ENCODE measurements at places on chromosomes 4 and X.

GRCh38 chrX:113747274-113747973, 836.5 kb upstream of the HTR2C start:
- DNase-seq: no peak

- no peak for DNase-seq
Measured at GRCh38 chr4:81356621-81357020, 115.1 kb downstream of the RASGEF1B start.

GRCh38 chr4:143407474-143407873, 70.8 kb downstream of the GAB1 start:
- no peak for DNase-seq

DNA sequence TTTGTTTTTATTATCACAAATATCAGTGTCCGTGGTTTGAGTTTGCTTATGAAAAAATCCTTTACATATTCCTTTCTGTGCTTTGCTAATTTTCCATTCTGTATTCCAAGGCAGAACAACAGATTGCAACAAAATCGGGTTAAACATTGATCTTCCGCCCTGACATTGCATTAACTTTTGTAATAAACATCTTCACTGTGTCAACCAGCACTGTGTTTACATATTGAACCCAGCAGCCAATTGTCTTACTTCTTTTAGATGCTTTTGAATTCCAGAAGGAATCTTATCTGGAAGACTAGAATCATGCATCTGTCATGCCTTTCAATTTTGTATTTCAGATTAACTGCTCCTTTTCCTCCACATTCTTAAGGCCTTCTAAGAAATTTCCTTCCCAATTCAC, 147.8 kb upstream of the CXXC4 start:
- no peak for DNase-seq

- no peak for DNase-seq
Measured at GRCh38 chrX:13937370-13938050, 92.2 kb downstream of the GEMIN8 start.

DNA sequence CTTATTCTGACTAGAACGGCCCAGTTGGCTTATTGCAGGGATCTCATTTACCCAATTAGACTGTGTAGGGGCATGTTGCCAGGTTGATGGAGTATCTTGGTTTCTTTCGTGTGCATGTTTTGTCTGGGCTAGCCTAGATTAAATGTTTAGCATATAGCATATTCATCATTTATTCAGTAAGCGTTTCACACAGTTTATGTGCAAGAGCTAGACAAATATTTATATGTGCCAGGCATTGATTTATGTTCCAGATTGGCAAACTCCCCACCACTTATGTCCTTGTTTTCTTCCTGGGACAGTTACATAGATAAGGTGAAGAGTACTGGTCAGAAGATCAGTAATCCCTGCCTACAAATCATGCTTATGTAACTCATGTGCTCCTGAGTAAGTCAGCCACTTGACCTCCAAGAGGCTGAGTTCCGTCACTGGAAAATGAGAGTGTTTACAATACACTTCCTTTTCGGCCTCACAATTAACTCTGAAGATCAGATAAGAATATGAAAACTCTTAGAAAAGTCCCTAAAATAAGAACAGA, 57.2 kb downstream of the RUFY3 start:
- DNase-seq: no peak

DNA sequence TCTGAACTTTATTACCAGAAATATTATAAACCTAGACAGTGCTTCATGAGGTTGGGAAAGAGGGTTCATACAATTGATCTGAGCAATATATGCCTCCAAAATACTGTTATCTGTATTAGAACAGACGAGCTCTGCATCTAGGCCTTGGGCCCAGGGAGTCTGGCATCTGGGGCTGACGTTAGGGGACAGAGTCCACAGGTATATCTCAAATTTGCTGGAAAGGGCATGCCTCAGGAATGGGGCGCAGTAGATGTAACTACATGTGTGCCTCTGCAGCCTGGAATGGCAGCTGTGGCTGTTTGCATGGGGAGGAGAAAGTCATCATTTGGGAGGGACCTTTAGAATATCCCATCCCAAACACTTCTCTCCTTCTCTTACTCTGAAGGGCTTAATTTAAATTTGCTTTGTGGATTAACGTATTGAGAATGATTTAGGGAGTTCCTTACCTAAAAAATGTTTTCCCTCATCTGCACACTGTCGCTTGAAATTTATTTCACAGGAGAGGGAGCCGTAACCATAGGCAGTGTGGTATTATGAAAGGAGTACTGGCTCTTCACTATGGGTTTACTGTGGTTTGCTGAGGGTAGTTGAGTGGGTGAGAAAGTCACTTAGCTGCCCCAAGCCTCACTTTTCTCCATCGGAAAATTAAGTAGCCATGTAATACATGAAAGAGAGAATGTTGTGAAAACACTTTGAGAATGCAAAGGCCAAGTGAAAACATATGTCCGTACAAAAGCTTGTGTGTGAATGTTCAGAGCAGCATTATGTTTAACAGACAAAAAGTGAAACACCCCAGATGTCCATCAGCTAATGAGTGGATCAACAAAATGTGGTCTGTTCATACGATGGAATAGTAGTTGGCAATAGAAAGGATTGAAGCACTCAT, 5.9 kb downstream of the ADD1 start:
- DNase-seq: no peak

DNA sequence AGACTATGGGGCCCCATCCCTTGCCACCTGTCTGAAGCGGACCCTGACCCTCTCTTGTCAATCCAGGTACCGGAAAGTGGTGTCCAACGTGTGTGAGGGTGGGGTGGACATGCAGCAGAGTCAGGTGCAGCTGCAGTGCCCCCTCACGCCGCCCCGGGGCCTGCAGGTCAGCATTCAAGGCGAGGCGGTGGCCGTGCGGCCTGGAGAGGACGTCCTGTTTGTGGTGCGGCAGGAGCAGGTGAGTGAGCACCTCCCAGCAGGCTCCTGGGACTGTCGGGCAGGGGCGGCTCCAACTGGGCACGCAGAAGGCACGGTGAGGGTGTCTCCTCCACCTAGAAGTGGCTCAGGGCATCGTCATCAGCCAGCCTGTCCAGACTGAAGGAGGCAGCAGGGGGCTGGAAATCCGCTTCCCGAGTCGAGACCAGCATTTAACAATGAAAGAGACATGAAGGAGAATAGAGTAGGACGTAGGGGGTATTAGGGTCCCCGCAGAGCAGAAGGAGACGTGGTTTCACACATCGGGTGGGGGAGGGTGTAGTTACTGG, 221.6 kb downstream of the AFAP1 start:
- DNase-seq: no peak

DNA sequence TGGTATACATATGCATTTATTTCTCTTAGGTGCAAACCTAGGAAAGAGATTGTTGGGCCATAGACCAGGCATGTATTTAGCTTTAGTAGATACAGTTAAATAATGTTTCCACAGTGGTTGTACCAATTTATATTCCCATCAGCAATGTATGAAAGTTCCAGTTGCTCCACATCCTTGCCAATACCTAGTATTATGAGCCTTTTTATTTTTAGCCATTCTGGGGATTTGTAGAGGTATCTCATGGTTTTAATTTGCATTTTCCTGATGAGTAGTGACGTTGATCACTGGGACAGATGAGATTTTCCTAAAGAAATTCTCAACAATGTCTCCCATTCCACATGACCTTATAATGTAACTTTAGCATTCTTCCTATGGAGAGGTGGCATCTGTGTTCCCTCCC, 56.9 kb downstream of the SUPT20HL2 start:
- no peak for DNase-seq

DNA sequence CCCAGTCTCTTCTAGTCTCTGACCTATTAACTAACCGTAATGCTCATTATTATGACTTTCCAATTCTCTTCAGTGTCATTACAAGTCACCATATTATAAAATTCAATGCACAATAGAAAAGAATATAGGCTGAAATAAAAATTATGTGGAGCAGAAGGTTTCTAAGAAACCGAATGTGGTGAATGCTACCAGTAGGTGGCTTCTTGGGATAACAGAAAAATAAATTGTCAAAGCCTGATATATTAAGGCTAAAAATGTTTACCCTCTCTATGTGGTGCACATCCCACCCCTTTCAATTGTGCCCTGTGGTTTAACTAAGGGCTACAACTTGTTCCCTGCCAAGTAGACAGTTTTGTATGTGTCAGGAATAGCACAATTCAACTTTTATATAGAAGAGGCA, 624.6 kb upstream of the TECRL start:
- no peak for DNase-seq

- DNase-seq: no peak
Measured at GRCh38 chr4:20086067-20086798, 165.5 kb upstream of the SLIT2 start.

DNA sequence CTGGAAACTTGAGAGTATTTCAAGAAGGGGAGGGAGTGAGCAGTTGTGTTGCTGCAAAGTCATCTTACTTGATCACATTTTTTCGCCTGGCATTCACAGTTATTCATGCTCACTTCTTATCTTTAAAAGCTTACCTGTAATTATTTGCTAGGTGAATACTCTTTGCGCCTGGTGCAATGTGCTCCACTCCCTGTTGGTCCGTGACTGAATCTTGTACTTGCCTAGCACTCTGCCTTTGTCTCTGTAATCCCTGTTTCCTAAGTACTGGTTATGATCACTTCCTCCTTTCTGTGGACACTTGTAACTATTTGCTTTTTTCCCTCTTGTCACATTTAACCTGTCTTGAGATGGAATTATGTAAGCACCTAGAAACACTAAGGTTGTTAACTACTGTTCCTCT, 5.8 kb downstream of the BMP2K start:
- DNase-seq: no peak

DNA sequence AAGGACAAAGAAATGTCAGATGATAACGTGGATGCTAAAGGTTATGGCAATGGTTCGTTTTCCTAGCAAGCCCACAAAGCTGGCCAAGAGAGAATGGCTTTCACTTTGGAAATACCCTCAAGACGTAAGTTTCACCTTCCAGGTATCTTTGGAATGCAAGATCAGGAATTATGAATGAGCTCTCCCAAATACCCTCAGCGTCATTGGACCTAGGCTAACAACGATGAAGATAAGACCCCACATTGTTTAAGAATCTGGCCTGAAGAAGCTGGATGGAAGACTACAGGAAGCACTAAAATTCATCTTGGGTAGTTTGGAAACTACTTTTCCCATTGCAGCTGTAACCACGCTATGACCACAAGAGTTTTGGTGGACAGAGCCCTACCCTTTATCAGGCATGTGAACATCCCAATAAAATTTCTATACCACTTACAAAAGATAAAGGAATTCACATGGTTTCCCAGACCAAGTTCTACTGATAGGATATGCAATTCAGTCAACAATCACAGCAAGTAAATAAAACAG, 111.9 kb downstream of the KDR start:
- DNase-seq: no peak

- DNase-seq: no peak
Measured at GRCh38 chr4:177301126-177301639, 8.5 kb upstream of the NEIL3 start.

DNA sequence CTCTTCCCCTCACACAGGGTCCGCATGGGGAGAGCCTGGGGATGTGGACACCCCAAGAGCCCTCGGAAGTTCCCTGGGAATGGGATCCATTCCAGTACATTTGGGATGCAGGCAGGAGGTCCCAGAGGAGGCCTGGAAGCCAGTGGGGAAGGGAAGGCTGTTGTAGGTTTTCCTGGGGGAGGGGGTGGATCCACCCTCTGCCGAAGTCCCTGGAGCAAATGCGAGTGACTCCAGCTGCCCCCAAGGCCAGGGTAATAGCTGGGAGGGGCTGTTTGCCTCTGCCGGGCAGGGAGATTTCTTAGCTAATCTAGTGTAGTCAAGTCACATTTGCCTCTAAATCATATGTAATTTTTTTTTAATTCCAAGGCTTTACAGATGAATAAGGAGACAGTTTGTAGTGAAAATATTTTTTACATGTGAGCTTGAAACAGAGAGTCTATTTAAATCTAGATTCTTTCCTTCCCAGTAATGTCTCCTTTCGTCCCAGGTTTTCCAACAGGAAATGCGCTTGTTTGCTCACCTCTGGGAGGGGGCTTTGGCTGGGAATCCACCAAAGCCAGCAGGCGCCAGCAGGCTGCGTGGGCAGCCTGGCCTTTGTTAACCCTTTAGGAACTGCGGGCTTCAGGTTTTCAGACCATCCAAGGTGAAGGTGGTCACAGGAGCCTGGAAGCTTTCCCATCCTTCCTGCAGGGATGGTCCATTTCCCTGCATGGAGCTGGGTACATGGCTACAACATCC, 26.8 kb downstream of the SH3TC1 start:
- DNase-seq: no peak

- DNase-seq: peak; percentile 5
Measured at GRCh38 chr4:129144755-129145206, 48.8 kb downstream of the C4orf33 start.

- DNase-seq: no peak
Measured at GRCh38 chr4:2127609-2128332, 68.6 kb downstream of the NAT8L start.

DNA sequence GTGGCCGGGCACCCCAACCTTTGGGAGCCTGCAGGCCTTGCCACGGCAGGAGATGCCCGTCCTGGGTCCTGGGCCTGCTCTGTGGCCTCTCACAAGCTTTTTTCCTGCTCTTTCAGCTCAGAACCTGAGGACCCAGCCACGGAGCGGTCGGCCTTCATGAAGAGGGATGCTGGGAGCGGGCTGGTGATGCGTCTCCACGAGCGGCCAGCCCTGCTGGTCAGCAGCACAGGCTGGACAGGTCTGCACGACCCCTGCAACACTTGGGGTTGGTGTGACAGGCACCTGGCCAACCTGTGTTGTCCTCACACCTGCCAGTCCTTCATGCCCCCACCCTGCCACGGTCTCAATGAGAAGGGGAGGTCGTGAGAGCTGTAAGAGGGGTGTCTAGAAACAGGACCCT, 170.0 kb downstream of the ADRA2C start:
- no peak for DNase-seq

GRCh38 chr4:74682567-74683359, 111.6 kb downstream of the BTC start:
- DNase-seq: peak; percentile 61

GRCh38 chrX:2974961-2975360, 31.4 kb upstream of the ARSH start:
- DNase-seq: no peak

DNA sequence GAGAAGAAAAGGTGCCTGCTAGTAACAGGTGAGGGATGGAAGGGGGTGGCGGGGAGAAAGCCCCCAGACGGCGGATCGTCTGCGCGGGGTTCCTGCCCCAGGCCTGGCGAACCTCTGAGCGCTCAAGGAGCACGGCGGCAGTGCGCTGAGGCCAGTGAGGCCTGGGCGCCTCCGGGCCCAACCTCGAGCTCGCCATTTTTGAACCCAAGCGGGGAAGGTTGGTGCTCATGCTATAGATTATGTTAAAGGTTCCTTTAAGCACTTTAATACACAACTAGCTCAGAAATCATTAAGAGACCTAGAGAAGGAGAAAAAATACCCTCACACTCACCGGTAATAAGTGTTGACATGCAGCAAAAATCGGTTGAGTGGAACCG, 7.9 kb downstream of the PITX2 start:
- no peak for DNase-seq

GRCh38 chr4:47597696-47598095, 112.6 kb downstream of the ATP10D start:
- no peak for DNase-seq

DNA sequence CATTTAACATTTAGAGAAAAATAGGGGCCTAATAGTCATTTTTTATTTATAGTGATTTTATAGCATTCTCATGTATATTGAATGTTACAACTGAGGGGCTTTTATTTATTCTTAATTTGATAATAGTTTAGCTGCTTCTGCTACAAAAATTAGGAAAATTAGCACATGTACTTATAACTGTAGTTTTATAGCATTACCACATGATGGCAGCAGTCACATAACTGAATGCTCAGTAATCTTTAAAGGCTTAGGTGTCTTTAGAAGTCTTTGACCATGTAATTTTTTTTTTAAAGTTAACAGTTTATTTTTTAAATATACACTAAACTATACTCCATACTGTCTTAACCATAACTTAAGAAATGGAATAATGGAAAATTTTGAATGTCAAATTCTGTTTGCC, 136.6 kb downstream of the STAG2 start:
- peak; percentile 3 for DNase-seq

All from AG09319 (cell line).